HS-5 (cell line): ENCODE measurements at places on chromosomes 1 and 21.

GRCh38 chr1:244968471-244968871 lies 104.1 kb upstream of the HNRNPU start:
- DNase-seq: no peak

GRCh38 chr1:164466001-164466421 lies 93.0 kb upstream of the PBX1 start:
- DNase-seq: no peak

DNA sequence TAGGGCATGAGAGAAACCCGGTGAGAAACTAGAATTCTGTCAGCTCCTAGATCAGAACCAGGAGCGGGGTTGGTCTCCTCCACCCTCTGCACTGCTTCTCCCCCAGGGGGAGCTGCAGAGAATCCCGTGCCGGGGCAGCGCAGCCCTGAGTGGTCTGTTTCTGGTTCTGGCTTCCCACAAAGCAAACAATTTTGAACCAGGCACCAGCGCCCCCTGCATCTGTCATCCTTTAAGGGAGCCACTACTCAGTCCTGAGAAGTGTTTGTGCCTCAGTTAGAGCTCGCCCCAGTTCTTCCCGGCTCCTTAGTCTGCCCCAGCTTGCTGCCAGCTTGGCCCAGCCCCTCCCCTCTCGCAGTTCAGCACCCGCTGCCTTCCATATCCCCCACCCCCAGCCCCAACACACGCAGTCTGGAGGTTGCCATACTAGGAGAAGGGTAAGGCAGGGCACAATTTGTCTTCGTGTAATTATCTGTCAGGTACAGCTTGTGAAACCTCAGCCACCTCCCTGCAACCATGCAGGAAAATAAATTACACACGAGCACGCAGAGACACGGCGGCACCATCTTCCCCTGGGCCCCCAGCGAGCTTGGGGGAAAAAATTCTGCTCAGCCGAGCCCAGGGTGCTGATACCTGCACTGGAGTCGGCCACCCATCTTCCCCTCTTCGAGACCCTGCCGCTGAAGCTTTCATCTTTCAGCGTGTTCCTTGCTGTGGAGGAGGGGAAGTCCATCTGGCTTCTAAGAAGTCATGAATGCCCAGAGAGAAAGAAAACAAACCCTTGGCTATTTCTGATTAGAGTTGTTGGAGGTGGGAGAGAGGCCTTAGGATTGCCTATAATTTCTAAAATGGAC lies 62.6 kb upstream of the CD1D start:
- DNase-seq: no peak

DNA sequence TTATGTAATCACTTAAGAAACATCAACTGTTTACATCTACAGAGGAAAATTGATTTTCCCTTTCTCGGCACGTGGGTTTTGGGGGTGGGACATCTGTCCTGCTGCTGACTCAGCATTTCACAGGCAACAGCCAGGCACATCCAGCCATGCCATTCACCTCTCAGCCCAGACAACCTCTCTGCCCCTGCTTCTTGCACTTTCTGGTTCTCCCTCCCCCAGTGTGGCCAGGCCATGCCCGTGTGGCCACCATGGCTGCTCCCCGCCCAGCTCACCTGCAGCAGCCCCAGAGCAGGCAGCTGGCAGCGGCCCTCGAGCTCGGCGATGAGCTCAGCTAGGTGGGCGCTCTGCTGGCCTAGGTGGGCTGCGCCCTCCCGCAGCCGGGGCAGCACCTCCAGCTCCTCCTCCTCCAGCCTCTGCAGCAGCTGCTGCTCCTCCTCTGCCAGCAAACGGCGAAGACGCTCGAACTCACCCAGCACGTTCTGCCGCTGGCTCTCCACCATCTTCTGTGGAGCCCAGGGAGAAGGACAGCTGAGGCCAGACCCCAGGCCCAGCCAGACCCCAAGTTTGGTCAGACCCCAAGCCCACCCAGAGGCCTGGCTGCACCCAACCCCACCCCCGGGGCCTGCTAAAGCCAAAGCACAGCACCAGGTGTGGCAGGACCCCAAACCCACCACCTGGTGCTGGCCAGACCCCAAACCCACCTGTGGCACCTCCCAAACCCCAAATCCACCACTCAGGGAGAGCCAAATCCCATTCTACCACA lies 5.8 kb downstream of the TRIM11 start:
- no peak for DNase-seq

DNA sequence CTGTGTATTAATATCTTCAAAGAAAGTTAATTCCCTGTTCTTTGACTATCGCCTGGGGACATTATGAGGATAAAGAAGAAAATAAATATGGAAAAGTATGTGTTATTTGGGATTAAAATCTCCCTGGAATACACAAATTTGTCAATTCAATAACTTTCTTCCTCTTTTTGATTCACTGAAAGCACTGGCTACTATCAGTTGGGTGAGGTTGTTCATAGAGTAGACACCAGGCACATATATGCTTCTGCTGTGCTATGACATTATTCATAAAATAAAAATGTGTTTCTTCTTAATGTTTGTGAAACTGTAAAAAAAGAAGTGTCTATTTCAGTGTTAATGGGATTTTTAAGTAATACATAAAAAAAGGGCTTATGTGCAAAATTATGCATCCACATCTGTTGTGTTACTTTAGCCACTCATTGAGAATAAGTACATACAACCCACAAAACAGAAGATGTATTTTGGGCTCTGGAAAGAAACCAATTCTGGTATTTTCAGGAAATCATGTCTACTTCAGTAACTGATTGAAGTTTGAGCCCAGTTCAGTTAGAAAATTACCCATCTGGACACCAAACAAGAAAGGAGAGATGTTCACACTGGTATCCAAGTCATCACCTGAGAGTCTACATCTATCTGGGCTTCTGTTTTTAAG lies 169.4 kb downstream of the GABPA start:
- DNase-seq: no peak

GRCh38 chr1:237877631-237878030 lies 13.1 kb downstream of the ZP4 start:
- no peak for DNase-seq

DNA sequence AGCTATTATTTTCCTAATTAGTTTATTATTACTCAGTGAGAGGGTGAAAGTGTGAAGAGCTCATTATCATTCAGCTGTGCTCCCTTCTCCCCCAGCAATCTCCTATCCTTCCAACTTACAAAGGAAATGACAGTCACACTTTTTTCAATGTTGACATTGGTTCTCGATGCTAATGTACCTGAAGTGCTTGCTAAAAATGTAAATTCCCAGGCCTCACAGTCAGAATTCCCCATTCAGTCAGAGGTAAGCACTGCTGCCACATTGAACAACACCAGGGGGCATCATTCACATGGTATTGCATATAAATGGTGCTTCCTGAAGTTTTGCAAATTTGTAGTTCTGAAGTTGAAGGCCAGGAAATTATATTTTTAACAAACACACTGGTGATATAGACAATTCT lies 132.7 kb upstream of the FOXD3 start:
- DNase-seq: no peak

GRCh38 chr1:869499-870244 lies 54.1 kb upstream of the SAMD11 start:
- DNase-seq: no peak

GRCh38 chr1:182615468-182616129 lies 11.4 kb upstream of the RGS16 start:
- no peak for DNase-seq

DNA sequence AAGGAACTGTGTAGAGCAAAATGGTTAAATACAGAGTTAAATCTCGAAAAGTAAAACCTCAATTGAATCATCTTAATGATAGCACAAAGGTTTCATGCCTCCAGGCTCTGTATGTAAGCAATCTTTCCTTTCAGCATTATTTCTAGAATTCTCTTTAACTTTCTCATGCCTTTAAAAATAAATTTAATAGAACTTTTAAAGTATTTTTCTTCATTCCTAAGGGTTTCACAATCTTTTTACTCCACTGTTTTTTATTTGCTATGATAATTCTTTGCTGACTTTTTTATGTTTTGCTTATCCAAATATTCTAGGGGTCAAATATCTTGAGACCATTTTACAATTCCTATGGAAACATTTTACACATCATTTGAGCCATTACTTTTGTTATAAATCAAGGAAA lies 288.0 kb downstream of the BACH1 start:
- no peak for DNase-seq

GRCh38 chr1:47388891-47389238 lies 27.2 kb upstream of the FOXE3 start:
- peak; percentile 15 for DNase-seq

- DNase-seq: no peak
Observed at GRCh38 chr1:189662190-189662589, 815.5 kb downstream of the BRINP3 start.

DNA sequence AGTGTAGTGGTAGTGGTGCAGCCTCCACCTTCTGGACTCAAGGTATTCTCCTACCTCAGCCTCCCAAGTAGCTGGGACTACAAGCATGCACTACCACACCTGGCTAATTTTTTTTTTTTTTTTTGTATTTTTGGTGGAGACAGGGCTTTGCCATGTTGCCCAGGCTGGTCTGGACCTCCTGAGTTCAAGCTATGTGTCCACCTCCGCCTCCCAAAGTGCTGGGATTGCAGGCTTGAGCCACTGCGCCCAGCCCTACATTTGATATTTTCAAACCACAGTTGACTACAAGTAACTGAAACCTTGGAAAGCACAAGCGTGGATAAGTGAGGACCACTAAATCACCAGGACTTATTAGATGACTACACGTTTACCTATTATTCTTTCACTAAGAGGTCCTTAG lies 10.0 kb upstream of the PDPN start:
- DNase-seq: no peak

DNA sequence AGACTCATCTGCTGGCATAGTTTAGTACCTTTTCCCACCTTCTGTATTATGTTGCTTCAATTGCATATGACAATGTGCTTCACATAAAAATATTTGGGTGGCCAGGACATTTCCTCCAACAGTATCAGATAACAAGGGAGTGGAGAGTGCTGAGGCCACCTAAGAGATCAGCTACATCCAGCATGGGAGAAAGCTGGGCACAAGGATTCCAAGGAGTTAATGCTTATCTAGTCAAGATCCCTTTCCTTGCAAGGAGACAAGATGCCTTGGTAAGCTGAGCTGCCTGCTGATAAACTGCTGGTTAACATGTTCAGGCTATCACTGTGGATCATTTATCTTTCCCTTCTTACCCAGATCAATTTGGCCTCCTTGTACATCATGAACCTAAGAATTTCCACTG lies 5.4 kb downstream of the TACSTD2 start:
- DNase-seq: no peak

GRCh38 chr1:10583641-10584040 lies 108.9 kb downstream of the PEX14 start:
- no peak for DNase-seq

GRCh38 chr1:221415651-221416050 lies 326.2 kb downstream of the DUSP10 start:
- no peak for DNase-seq
